ENCODE measurements at places on chromosomes 16 and 17. TPM values are rescaled to one million over a fixed set of nuclear protein-coding genes. Genes with fewer than 3 reads are reported as not detected.

DNA sequence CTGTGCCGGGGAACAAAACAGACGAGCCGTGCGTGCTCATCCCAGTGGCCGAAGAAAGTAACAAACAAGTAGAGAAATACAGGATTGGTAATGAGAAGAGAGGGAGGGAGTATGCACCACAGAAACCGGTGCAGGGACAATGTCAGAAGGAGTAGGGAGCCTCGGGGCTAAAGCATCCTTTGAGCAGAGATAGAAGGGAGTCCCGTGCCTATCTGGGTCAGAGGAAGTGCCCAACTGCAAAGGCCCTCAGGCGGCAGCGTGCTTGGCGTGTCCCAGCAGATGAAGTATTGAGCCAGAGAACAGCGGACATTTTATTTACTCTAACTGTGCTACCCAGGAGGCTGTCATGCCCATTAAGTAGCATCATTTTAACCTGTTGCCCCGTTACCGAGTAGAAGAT lies 114.9 kb upstream of the CACNG5 start:
- H3K4me1 ChIP-seq, result peaks cover 2% of the 10 kb centered on the region
- H3K27me3 ChIP-seq, result no peaks in the 10 kb centered on the region
- DNase-seq, result no peak
- no peak overlapping the region for H3K27ac ChIP-seq

GRCh38 chr17:76753061-76753961 lies 15.4 kb downstream of the MFSD11 start:
- no peaks in the 10 kb centered on the region for H3K27me3 ChIP-seq
- H3K4me3 ChIP-seq, result no peak overlapping the region
- H3K4me1 ChIP-seq, result no peaks in the 10 kb centered on the region
- DNase-seq, result no peak
- H3K27ac ChIP-seq, result no peak overlapping the region
- H3K36me3 ChIP-seq, result peaks cover 6% of the 10 kb centered on the region

GRCh38 chr17:2995886-2996809 lies 67.3 kb downstream of the OR1D5 start:
- H3K27me3 ChIP-seq, result no peaks in the 10 kb centered on the region
- no peaks in the 10 kb centered on the region for H3K36me3 ChIP-seq
- H3K27ac ChIP-seq, result no peak overlapping the region
- H3K4me1 ChIP-seq, result no peaks in the 10 kb centered on the region
- DNase-seq, result no peak
- no peak overlapping the region for H3K4me3 ChIP-seq

DNA sequence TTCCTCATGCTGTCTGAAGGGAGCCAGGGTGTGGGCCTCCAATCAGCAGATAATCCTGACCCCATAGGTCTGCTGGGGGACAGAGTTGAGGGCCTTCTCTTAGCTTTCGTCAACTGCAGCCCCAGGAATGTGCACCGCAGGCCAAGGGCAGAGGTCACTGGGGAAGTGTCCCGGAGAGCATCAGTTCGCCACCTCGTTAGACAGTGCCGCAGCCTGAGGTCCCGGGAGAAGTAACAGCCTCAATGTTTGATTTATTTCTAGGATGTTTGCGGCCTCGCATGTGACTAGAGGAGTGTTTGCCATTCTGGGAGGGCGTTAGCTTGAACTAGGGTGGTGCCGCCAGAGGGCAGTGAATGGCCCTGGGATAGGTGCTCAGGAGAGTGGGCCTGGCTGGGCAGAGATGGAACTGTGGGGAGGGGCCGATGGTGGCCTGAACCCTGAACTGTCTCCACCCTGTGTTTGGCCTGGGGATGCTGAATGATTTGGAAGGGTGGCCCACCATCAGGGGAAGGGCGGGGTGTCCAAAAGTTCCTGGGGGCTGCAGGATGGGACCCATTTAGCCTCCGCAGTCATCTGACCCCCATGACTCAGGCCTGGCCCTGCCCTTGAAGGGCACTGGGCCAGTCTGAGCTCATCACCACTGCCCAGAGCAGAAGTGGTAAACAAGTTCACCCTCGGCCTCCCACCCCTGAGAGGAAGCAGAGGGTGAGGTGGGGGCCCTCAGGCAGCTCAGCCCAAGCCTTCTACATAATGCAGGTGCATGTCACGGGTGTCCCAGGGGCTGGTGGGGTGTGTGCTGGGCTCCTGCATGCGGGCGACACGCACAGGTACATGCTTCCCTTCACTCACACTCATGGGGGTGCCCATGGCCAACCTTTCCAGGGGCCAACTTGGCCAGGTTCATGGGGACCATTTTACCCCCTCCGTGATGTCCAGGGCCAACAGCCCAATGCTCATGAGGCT lies 12.4 kb upstream of the TAC4 start:
- no peaks in the 10 kb centered on the region for H3K4me1 ChIP-seq

- no peaks in the 10 kb centered on the region for H3K4me1 ChIP-seq
- no peak overlapping the region for H3K4me3 ChIP-seq
- H3K36me3 ChIP-seq, result no peaks in the 10 kb centered on the region
- DNase-seq, result no peak
These were observed 88.2 kb upstream of the HAS3 start for GRCh38 chr16:69017036-69017783.

DNA sequence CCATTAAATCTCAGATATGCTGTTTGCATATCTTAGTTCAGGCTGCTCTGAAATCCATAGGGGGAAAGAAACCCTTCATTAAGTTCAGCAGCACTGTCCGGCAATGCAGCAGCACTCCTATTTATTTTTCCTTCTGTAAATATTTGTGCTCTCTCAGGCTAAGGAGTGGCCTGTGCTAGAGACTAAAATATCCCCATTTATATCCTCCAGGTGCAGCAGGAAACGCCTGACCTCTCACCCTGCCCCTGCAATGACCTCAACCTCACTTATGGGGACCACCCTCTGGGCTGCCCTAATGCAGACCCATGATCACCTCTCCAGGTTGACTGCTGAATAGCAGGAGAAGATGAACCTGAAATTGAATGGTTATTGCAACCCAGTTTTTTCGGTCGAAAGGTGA lies 165.0 kb upstream of the ELAC2 start:
- no peak overlapping the region for H3K27ac ChIP-seq
- no peaks in the 10 kb centered on the region for H3K36me3 ChIP-seq
- no peak for DNase-seq

Gene ENGASE
- 42.9 TPM for total RNA-seq

Gene ABCA6
- 200 TPM for total RNA-seq

Gene HLF
- total RNA-seq, result 5.8 TPM

Gene KRT28
- not detected for total RNA-seq

Gene MYH8
- not detected for total RNA-seq
